ENCODE measurements at places on chromosomes 4 and X. TPM values are rescaled to one million over a fixed set of nuclear protein-coding genes. Genes with fewer than 3 reads are reported as not detected.

FAM47E gene
- total RNA-seq, result 0.08 TPM

GAGE12E gene
- not detected for total RNA-seq

CXorf51B gene
- not detected for total RNA-seq

TCEAL7 gene
- not detected for total RNA-seq

EPGN gene
- total RNA-seq, result not detected

VCX3B gene
- total RNA-seq, result not detected

FAM156B gene
- 12.6 TPM for total RNA-seq

FTSJ1 gene
- 72.2 TPM for total RNA-seq

DUSP9 gene
- 1.2 TPM for total RNA-seq

TMEM31 gene
- not detected for total RNA-seq

PHOX2B gene
- total RNA-seq, result not detected

TMEM192 gene
- 7.0 TPM for total RNA-seq

TCEAL6 gene
- not detected for total RNA-seq

UGT2B15 gene
- total RNA-seq, result 0.14 TPM

SLITRK4 gene
- total RNA-seq, result not detected

GPR78 gene
- not detected for total RNA-seq

JCHAIN gene
- total RNA-seq, result 0.19 TPM

CFAP47 gene
- not detected for total RNA-seq

SMIM31 gene
- total RNA-seq, result not detected

PLP1 gene
- total RNA-seq, result not detected
